ENCODE measurements at places on chromosomes 6 and 20.

DNA sequence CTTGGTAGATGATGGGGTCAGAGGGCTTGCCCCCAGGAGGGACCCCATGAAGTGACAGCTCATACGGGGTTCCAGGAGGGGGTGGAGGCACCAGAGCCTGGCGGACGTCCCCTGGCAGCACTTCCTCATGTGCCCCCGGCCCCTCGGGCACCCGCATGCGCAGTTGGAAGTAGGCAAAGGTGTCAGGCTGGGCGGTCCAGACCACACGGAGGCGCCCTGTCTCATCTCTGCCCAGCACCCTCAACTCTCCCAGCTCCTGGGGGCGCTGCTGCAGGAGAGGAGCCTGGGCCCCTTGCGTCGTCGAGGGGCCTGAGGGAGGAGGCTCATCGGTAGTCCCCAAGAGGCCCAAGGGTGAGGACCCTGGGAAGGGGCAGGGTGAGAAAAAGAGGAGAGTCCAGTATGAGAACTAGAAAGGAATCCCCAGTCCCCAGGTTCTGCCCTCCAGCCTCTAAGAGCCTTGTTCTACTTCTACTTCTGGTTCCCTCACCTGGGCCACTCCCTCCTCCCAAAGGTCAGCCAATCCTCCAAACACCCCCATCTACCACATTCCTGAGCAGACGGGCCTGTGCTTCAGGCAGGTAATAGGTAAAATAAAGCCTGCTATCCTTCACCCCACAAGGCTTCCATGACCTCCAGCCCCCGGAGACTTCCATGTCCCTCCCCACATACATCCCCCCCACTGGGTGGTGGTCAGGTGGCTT is 23.2 kb downstream of the TNXB start:
- DNase-seq = no peak

- DNase-seq = peak; percentile 77
These were observed 72.7 kb downstream of the NFATC2 start for GRCh38 chr20:51469578-51470498.

- DNase-seq = no peak
These were observed 5.4 kb downstream of the EYA2 start for GRCh38 chr20:46900086-46900485.

DNA sequence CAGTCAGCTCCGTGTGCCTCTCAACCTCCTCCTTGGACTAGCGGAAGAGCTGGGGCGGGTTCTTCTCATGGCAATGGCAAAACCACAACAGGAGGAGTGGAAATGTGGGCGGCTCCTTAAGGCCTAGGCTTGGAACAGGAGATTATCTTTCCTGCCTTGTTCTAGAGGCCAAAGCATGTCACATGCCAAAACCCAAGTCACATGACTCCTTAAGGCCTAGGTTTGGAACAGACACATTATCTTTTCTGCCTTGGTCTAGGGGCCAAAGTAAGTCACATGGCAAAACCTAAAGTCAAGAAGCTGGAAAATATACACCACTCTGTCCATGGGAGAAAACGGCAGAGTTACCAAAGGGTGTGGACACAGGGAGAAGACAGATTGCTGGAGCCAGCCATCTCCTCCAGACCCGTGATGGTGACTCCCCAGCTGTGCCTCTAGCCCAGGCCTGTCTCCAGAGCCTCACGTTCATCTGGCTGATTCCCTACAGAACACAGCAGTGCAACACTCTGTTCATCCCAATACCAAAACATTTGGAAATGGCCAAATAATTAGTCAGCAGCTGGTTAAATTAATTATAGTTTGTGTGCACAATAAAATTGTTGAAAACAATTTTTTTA is 34.2 kb downstream of the ANKRD60 start:
- DNase-seq = no peak

DNA sequence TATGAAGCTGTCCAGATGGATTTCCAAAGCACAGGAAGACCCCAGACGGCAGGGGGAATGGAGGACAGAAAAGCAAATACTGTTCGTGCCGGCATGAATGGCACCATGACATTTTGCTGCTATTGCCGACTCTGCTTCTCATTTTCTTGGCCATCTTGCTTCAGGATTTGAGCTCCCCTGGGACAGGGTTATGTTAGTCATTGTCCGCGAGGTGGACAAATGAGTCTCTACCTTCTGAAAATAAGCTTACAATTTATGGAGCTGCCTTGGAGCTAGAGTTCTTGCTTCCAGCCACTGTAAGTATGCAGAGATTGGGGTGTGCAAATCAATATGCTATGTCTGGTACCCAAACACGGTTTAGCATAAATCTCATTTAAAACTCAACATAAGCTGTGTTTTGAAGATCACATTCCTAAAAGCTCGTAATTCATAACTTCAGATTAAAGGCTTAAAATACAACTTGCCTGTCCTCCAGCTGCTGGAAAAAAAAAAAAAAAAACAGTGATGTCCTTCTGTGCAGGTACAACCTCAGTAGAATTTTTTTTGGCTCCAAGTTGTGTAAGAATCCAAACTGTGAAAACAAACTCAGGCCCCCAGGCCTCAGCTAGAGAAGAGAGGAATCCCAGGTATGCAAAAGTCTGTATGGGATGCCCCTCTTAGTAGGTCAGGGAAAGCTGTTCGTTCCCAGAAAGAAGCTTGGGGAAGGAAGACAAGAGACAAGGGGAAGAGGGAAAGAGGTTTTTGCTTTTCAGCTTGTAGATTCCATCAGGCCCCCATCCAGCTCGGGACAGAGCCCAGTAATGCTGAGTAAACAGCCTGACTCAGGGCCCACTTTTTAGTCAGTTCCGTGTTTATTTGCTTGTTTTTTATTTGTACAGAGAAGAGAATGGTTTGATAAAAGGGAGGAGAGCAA is 184.2 kb upstream of the FOXA2 start:
- no peak for DNase-seq

DNA sequence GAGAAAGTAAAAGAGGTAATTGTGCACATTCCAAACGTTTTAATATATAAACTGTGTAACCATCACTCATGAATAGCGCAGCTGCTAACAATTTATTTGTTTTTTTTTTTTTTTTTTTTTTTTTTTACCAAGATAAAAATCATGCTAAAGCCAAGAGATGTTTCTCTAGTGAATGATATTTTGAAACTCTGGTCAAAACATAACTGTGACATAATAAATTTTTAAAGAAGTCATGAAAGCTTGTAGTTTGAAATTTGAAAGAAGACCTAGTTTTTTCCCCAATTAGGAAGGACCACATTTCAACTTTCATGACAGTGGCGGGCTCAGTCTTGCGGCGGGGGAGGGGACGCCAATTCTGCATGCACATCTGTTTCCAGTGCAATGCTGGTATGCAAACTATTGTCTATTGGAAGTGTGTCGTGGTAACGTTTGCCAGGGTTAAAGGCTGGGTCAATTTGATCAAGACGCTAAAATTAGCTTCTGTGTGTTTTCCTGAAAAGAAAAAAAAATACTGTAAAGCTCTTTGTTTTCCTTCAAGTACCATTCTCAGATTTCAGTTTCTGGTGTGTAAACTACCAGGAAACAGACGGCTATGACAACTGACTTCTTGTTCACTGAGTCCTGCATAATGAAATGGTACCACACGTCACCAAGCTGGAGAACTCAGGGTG is 211.9 kb downstream of the FOXC1 start:
- DNase-seq = peak; percentile 40

GRCh38 chr6:28632326-28632851 is 106.7 kb downstream of the GPX5 start:
- DNase-seq = no peak

DNA sequence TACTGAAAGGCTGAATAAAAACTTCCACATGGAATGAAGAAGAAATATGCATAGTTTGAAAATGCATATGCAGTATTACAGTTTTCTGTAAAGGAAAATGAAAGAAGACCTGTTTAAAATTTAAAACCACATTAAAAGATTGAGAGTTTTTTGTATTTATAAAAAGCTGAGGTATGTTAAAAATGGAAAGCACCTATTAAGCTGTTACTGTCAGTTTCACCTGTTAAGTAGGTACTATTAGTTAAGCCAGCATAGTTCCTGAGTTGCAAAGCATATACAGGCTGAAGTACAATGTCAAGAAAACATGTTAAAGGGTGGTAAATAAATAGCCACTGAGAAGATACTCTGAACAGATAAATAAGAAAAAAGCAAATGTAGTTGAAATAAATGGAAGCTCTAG is 69.9 kb downstream of the ATXN1 start:
- DNase-seq = no peak

GRCh38 chr6:169069356-169069755 is 184.3 kb downstream of the THBS2 start:
- no peak for DNase-seq

DNA sequence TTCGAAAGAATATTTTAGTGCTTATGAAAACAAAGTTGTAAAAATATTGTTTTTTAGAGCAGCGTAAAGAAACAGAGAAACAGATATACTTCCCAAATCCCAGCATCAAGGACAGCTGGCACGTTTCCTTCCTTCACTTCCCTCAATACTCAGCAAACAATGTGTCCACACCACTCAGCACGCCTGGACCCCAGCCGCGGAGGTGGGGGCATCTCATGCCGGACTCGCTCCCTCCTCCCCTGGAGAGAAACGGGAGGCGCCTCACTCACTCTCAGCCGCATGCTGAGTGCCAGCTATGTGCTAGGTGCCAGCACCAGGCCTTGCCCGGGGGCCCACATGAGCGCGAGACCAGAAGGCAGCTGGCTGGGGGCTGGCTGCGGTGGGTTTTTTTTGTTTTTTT is 34.7 kb downstream of the SLC2A4RG start:
- no peak for DNase-seq

- DNase-seq = peak; percentile 25
These were observed 45.8 kb upstream of the FAM184A start for GRCh38 chr6:119124079-119124824.

DNA sequence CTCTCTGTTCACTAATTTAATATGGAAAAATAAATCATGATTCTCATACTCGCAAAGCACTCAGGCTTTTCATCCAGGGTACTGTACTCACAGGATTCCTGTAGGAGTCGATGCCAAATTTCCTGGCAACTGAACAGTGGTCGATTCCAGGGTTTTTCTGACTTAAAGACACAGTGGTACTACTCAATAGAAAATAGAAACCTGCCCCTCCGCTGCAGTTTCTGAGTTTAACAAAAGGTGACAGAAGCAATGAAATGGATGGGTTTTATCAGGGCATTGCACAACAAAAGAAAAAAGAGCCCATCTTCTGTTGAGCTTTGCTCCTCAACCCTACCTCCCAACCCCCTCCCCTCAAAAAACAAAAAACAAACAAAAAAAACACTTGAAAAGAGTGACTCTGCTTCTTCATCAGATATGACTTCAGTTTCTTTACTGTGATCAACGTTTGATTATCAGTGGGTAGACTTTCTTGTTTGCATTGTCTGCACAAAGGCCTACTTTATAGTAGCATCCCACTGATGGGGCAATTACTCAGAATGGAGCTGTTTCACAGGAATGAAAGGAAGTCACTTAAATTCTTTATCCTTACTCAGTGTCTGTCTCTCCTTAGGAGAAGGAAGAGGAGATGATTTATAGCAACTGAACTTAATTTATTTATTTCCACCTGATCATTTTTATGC is 96.2 kb upstream of the FOXO3 start:
- DNase-seq = no peak

GRCh38 chr6:37984578-37984977 is 165.1 kb downstream of the ZFAND3 start:
- DNase-seq = no peak

DNA sequence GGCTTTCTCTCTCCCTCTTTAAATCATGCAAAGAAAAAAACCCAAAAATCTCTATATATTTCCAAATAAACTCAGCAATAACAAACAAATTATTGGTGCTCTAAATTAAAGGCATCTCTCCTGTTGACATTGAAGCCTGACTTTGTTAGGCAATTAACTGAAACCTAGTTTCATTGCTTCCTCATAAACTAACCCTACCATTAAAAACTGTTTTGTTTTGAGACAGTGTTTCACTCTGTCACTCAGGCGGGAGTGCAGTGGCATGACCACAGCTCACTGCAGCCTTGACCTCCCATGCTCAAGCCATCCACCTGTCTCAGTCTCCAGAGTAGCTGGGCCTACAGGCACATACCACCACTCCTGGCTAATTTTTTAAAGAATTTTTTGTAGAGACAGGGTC is 34.9 kb downstream of the PIGU start:
- peak; percentile 23 for DNase-seq

DNA sequence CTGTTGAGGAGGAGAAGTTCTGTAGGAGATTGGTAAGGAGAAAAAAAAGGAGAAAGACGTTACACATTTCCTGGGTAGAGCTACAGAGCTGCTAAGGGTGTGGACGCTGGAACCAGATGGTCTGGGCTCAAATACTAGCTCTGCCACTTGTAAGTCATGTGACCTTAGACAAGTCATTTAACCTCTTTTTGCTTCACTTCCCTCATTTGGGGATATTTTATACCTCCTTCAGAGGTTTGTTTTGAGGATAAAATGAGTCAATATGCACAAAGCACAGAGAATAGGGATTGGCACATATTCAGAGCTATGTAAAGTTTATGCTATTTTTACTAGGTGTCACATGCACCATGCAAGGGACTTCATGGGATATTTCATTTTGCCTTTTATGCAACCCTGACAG is 708.8 kb downstream of the DHX35 start:
- no peak for DNase-seq

DNA sequence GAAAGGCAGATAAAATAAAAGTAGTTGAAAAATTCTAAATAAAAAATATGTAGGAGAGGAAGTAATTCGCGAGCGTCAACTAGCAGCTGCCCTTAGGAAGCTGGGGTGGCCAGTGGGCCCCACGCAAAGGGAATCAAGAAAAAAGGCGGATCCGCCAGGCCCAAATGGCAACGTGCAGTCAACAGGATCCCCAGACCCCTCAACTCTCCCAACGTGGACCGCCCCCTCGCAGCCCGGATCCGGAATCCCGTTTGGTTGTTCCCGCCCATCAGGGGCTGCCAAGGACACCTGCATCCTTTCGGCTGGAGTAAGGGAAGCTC is 296 bp downstream of the DZANK1 start:
- DNase-seq = no peak

DNA sequence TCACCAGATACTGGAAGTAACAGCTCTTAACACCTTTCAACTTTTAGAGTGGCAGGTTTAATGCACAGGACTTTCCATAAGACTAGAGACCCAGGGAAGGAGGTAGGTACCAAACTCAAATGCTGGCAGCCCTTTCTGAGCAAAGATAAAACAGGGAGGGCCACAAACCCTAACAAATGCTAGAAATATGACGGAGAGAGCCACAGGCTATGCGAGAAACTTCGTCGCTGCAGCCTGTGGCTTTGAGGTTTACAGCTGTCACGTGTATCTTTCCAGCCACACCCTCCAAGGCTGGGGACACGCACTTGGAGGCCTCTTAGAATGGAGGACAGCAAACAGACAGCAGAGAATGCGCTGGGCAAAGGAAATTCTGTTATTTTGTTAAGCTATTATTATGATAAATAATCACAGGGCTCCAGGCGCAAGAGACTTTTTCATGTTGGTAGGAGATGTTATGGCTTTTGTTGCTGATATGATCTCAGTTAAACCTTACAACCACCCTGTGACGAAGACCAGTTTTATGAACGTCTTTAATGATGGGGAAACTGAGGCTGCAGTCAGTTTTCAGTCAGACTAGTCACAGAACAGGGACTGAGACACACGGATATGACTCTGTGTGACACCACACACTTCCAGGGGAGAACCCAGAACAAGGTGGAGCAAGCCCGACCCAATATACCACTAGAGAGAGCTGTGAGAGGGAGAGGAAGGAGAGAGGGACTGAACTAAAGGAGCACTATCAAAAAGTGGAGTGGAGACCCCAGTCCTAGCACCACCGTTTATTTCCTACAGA is 2.0 kb downstream of the TRAM2 start:
- peak; percentile 44 for DNase-seq

Measured in NCI-H1417 (cell line).